ENCODE measurements at places on chromosomes 1 and 21. TPM values are rescaled to one million over a fixed set of nuclear protein-coding genes. Genes with fewer than 3 reads are reported as not detected.

The SLX9 gene
- 25.9 TPM for total RNA-seq

The ZRANB2 gene
- total RNA-seq, result 57.9 TPM

The SPRR3 gene
- total RNA-seq, result 67.3 TPM

The SLC6A9 gene
- 35.5 TPM for total RNA-seq

The GJA9 gene
- total RNA-seq, result under 0.01 TPM

The EFHD2 gene
- 33.5 TPM for total RNA-seq

The PRDM16 gene
- total RNA-seq, result 0.21 TPM

The CCDC27 gene
- total RNA-seq, result not detected

The CD1D gene
- 1.00 TPM for total RNA-seq

The CASZ1 gene
- total RNA-seq, result 21.3 TPM

The WNT9A gene
- 1.0 TPM for total RNA-seq

Data from nasal cavity respiratory epithelium epithelial cell of viscerocranial mucosa (primary cell).